ENCODE measurements at places on chromosomes 16 and 17.
A peak's percentile ranks its signal among the peaks of the same experiment; 100 is the strongest.

GRCh38 chr17:63827801-63828221 is 348 bp upstream of the FTSJ3 start:
- no peak for DNase-seq

- DNase-seq = no peak
Measured at GRCh38 chr17:15931394-15931793, 13.5 kb upstream of the ADORA2B start.

DNA sequence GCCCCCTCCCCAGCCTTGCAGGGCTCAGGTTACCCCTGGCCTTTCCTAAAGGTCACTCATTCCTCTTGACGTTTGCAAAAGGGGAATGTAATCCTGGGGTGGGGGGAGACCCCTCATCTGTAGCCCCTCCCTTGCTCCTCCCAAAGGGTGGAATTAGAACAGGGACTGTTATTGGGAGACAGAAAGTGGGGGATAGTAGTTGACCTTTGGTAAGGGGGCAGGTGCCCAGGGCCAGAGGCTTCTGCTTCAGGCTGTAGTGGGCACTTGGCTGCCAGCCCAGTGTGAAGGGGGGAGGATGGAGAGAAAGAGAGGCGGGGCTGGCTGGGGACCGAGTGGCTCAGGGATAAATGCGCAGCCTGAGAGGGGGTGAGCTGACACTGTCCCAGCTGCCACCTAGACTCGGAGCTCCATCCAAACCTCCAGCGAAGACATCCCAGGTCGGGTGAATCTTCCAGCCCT is at the start of gene ENO3:
TSS of gene ENO3 (plus strand) at position 374 of the 459 bp plus-strand sequence. CDS start 711 bp downstream, outside the sequence.
- peak; percentile 28 for DNase-seq

- DNase-seq = no peak
Measured at GRCh38 chr16:65062736-65063583, 58.9 kb downstream of the CDH11 start.

DNA sequence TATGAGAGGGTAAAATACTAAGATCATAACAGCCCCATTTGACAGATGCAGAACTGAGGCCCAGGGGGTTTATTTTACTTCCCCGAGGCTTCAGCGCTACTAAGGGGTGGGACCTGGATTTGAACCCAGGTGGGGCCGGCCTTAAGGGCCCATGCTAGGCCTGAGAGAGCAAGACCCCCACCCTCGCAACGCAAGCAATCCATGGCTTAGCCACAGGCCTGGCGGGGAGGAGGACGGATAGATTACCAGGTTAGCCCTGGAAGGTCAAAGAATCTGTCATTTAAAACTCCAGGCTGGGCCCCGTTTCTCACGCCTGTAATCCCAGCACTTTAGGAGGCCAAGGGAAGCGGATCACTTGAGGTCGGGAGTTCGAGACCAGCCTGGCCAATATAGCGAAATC is 1.9 kb upstream of the CDH3 start:
- no peak for DNase-seq

DNA sequence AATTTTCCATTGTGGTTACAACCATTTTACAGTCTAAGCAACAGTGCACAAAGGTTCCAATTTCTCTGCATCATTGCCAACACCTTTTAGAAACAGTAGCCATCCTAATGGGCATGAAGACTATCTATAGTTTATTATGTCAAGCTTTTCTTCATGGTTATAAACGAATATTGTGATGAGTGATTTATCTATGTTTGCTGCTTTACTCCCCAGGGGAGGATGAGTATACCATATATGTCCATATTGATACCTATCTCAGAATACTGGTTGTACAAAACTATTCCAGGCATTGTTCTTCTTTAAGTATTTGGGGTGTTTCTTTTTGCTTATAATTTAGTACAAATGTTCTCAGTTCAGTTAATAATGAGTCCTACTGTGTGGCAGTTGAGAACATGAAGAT is 98.3 kb downstream of the PRKCA start:
- no peak for DNase-seq

- no peak for DNase-seq
Measured at GRCh38 chr17:78134899-78135385, 4.4 kb downstream of the TMC8 start.

DNA sequence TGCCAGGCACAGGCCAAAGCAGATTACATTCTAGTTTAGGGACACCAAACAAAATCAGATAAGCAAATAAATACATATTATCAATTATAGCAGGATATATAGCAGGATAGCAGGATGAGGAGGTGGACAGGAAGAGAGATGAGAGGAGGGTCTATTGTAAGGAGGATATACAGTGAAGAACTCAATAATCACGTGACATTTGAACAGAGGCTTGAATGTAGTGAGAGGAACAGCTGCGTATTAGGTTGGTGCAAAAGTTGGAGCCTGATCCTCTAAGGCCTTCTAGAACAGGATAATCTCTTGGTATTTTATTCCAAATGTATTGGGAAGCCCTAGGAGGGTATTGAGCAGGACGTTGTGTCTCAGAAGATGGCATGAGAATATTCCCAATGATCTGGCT is 136.7 kb downstream of the CYLD start:
- DNase-seq = no peak

DNA sequence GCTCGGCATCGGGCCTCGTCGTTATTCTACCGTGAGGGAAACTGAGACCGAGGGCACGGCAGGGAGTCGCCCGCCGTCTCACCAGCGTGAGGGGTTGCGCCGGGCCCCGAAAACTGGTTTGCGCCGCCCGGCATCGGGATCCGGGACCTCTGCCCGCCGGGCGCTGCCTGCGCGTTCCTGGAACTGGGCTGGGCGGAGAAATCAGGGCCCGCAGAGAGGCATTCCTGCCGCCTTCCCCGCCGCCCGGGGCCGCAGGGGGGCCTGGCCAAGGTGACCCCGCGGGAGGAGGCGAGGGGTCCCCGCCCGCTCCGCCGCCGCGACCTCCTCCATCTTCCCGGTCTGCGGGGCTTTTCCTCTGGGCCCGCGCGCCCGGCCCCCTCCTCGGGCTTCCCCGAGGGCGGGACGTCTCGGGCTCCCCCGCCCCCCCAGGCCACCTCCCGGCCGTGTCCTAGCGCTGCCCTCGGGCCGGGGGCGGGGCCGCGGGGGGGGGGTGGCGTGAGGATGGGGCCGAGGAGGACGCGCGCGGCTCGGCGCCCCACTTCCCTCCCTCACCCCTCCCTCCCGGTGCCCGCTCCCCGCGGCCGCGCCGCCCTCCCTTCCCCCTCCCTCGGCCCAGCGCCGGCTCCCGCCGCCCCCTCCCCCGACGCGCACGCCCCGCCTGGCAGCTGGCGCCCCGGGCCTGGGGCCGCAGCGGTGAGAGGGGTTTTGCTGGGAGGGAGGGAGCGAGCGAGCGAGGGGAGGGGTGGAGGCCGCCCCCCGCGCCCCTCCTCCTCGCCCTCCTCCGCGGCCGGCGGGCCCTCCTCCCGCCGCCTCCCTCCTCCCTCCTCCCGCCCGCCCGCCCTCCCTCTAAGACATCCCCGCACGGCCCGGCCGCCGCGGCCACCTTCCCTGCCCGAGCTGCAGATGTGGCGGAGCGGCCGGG is at the start of gene GLIS2:
TSS of gene GLIS2 (plus strand) at position 882 of the 922 bp plus-strand sequence. CDS start 16,214 bp downstream, outside the sequence.
- no peak for DNase-seq

DNA sequence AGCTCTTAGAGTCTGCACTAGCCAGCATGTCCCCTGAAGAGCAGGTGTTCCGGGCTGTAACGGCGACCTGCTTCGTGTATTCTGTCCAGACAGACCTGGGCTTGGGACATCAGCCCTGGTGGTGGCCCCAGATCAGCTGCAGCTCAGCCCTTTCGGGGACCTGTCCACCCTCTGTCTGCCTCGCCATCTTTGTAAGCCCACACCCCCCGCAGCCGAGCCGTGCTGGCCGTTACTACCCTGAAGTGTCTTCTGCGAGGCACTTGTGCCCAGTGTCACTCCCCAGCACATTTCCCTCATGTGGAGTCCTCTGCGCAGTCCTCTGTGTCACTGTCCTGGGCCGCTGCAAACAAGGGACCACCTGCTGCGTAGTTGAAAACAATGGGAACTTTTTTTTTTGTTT is 10.4 kb downstream of the CARD14 start:
- no peak for DNase-seq

DNA sequence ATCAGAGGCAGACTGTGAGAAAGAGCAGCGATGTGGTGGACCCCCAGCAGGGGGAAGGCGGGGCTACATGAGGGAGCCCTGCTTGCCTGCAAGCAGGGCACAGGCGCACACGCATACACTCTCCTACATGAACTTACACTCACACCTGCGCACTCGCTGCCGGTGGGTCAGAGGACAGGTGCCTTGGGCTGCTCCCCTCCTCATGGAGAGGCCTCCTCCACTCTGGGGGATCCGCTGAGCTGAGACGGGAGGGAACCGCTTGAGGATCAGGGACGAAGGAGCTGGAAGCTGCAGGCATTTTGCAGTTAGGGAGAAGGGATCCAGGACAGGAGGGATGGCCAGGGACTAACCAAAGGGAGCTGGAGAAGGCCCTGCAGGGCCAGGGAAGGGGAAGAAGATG is 14.2 kb downstream of the OSBPL7 start:
- no peak for DNase-seq

DNA sequence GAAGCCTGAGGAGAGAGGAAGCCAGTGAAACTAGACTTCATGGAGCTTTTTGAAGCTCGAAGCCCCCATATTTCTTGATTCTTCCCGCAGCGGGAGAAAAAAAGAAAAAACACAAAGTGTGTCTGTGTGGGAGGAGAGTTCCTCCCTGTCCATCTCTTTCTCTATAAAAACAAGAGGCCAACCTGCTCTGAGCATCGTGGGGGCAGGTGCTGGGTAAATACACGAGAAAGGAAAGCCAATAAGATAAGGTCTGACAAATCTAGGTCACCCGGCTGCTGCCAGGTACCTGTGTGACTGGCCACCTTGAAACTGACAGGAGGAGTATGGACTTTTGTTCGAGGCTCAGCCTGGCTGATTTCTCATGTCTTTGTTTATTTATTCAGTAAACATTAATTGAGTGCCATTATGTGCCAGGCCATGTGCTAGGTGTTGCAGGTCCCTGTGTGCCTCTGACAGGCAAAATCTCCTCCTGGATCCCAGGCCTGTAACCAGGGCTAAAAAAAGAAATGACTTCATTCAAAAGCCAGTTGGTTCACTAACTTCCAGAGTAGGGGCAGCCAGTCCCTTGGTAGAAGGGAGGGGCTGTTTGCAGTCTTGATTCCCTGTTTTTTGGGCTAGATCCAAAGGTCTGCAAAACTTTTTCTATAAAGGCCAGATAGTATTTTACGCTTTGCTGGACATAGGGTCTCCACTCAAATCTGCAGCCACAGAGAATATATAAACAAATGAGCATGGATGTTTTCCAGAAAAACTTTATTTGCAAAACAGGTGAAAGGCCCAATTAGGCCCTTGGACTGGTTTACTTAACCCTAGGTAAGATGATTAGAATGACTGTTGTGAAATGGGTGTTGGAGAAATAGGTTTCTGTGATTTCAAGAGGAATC is 35.6 kb downstream of the YPEL2 start:
- DNase-seq = no peak

- DNase-seq = peak; percentile 68
Measured at GRCh38 chr16:660459-661183, 7.3 kb upstream of the RHOT2 start.

- no peak for DNase-seq
Measured at GRCh38 chr16:88758227-88758943, 26.6 kb downstream of the PIEZO1 start.

GRCh38 chr16:11472851-11473250 is 113.9 kb downstream of the LITAF start:
- no peak for DNase-seq

GRCh38 chr17:19383681-19384470 is 3.1 kb downstream of the MFAP4 start:
- DNase-seq = no peak

DNA sequence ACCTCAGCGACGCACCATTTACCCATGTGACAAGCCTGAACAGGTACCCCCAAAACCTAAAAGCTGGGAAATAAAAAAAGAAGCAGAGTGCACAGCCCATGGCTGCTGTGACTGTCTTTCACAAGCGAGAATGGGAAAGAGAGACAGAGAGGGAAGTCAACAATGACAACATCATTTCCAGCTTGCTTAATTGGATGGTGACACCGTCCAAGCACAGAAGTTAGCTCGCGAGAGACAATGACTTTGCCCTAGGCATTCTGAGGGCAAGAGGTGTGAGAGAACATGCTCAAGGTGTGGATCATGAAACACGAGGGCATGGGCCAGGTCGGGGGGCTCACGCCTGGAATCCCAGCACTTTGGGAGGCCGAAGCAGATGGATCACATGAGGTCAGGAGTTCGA is 19.3 kb upstream of the NSMCE1 start:
- no peak for DNase-seq

DNA sequence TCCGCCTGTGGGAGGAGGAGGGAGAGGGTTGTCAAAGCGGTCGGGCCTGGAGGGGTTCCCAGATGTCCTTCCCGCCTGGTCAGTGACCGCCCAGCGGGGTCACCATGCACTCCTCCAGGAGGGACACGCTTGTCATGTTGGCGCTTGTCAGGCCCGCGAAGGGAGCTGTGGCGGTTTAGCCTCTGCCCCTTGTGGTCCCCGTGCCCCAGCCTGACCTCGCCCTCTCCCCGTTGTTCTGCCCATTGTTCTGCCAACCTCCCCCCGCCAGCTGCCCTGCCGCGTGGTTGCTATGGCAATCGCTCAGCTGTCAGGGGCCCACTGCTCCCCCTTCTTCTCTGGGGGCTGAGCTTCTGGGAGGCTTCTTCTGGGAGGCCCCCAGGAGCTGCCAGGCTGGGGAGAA is 146.4 kb upstream of the CIBAR2 start:
- DNase-seq = no peak

GRCh38 chr16:73949574-73950320 is 346.9 kb upstream of the PSMD7 start:
- DNase-seq = no peak

GRCh38 chr17:47803751-47804150 is 17.8 kb downstream of the OSBPL7 start:
- DNase-seq = no peak

DNA sequence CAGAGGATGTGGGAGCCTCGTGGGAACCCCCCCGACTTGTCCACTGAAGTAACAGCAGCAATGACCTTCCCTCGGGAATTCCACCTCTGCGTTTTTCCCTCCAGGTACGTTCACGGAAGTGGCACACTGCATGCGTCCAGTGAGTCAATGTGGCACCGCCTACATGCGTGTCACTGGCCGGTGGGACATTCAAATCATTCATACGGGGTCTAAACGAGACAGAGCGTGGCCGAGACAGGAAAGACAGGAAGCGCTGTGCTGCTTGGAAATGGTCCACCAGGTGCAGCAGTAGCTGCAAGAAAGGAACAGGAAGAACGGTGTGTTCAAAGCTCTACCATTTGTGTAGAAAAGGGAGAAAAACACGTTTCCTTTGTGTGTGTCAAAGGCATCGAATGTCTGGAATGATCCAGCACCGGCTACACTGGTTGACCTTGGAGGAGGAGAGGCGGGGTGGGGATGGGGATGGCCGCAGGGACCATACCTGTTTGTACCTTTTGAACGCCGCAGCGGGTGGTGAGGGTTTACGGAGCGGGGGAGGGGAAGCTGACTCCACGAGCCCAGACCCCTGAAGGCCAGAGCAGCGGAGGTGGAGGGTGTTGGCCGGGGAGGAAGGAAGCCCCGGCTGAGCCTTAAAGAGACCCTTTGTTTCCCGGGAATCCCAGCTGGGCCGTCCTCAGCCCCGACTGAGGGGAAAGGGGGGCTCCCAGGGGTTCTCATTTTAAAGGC is 1.7 kb upstream of the PGAP6 start:
- DNase-seq = peak; percentile 68

Measured in activated naive CD8-positive, alpha-beta T cell treated with anti-CD3 and anti-CD28 coated beads, Interleukin-2, amount 50 U/mL, for 24 hours (primary cell).